ENCODE measurements at places on chromosomes 13 and 19. TPM values are rescaled to one million over a fixed set of nuclear protein-coding genes. Genes with fewer than 3 reads are reported as not detected.

GRCh38 chr13:110950819-110951570 lies 36.1 kb upstream of the ANKRD10 start:
- H3K36me3 ChIP-seq: no peaks in the 10 kb centered on the region
- H3K4me3 ChIP-seq: no peak overlapping the region
- DNase-seq: no peak

GRCh38 chr19:1624458-1624857 lies 19.2 kb upstream of the UQCR11 start:
- no peaks in the 10 kb centered on the region for H3K4me1 ChIP-seq
- no peaks in the 10 kb centered on the region for H3K27me3 ChIP-seq
- peaks cover 23% of the 10 kb centered on the region for H3K36me3 ChIP-seq
- no peak overlapping the region for H3K27ac ChIP-seq
- H3K4me3 ChIP-seq: no peak overlapping the region

GRCh38 chr19:28929006-28929405 lies 283.9 kb downstream of the UQCRFS1 start:
- no peak overlapping the region for H3K27ac ChIP-seq
- H3K4me1 ChIP-seq: no peaks in the 10 kb centered on the region
- no peak overlapping the region for H3K4me3 ChIP-seq
- no peaks in the 10 kb centered on the region for H3K36me3 ChIP-seq
- no peak for DNase-seq

DNA sequence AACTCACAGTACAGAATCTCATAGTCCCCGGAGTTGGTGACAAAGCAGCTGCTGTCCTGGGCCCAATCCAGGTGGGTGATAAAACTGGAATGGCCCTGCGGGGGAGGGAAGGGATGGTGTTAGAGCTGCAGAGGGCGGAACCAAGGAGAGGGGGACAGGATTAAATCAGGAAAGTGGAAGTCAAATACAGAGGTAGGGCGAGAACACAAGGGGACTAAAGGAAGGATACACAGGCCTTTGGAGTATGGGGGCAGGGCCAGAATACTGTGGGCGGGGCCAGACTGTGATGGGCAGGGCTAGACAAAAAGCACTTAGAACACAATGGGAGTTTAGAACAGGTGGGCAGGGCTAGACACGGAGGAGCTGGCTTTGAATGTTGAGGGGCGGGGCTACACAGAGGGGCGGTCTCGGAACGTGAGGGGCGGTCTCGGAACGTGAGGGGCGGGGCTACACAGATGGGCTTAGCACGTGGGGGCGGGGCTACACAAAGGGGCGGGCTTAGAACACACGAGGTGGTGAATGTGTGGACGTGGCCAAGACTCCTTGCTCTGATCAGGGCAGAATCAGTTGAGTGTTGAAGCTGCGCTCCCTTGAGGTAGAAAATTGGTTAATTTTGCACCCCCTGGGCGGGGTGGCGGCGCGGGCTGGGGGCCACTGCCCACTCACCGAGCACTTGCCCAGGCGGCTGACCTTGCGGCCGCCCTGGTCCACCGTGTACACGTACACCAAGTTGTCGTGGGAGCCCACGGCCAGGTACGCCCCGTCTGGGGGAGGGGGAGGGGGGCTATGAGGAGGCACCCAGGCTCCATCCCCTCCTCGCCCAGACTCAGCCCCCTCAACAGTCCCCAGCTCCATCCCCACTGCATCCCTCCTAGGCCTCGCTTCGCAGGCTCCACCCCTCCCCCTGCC lies 14.0 kb upstream of the GPR4 start:
- H3K27me3 ChIP-seq: no peaks in the 10 kb centered on the region
- DNase-seq: peak; percentile 53
- H3K27ac ChIP-seq: peak overlapping the region; percentile 51
- H3K36me3 ChIP-seq: peaks cover 27% of the 10 kb centered on the region
- H3K4me1 ChIP-seq: peaks cover 23% of the 10 kb centered on the region

DNA sequence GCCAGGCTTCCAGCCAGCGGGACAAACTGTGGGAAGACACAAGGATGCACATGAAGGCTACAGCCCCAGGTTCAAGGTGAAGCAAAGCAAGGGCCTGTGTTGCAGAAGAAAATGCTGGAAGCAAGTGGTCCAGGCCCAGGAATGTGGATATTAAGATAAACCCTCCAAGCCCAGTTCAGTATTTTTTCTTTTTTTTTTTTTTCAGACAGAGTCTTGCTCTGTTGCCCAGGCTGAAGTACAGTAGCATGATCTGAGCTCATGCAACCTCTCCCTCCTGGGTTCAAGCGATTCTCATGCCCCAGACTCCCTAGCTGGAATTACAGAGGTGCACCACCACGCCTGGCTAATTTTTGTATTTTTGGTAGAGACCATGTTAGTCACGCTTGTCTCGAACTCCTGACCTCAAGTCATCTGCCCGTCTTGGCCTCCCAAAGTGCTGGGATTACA lies 4.4 kb downstream of the PRDX2 start:
- no peak for DNase-seq
- peaks cover 25% of the 10 kb centered on the region for H3K4me1 ChIP-seq
- H3K27ac ChIP-seq: no peak overlapping the region

DNA sequence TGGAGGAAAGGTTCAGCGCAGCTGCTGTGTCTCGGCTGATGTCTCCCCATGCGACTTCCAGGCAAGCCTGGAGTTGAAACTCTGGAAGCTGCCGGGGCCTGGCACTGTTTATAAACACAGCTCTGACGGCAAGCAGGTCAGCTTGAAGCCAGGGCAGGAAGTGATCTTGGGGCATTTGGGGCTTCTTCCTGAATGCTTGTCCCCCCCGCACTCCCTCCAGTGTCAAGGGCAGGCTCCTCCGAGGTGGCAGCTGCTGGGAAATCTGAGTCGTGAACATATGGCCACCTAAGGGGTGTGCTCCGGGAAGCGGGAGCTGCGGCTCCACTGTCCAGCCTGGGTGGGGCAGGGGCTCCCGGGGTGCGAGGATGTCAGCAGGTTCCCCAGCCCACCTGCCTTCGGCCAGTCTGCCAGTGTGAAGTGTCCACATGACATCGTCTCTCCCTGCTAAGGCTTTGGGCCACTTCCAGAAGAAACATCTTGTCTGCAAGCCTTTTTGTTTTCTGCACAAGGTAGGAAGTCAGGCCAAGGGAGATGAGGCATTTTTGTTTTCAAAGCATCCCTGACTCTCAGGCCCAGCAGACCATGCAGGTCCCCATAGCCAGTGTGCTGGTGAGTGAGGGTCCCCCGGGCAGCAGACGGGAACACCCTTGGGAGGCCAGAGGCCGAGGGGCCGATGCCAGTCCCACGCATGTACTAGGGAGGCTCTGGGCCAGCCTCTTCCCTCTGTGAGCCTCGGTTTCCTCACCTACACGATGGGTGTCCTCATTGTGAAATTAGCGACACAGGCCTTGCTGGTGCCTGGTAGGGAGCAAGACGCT lies 2.7 kb downstream of the PIAS4 start:
- no peak overlapping the region for H3K27ac ChIP-seq
- DNase-seq: no peak
- H3K4me3 ChIP-seq: no peak overlapping the region
- H3K27me3 ChIP-seq: no peaks in the 10 kb centered on the region

DNA sequence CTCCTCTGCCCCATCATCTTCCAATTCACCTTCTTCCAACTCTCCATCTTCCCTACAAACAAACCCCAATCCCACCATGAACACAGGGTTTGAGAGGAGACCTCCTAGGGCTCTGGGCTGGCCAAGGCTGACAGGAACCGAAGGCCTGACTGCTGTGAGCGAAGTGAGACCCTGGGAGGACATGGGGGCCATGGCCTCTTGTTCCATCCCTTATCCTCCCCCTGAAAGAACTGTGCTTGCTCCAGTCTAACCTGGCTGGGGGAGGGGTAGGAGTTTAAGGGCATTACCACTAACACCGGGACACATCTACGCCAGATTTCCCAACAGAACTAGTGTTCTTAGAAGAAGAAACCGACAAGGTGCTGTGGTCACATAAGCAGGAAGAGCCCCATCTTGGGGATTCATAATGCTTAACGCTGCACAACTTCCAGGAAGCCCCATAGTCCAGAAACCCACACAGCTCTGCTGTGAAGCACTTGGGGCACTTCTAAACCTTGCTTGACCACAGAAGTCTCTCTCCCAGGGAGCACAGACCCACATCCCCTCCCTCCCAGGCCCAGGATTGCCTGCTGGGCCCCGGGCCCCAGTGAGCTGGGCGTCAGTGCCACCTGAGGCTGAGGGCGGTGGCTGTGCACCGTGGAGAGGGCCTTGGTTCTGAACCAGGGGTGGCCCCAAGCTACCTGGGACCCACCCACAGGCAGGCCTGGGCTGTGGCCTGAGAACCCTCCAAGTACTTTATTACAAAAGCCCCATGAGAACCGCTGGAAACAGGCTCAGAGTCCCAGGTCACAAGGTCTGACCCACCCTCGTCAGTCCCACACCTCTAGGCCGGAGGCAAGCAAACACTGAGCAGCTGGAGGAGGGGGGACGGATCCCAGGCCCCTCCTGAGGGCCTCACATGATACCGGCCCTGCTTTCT lies 18.8 kb downstream of the ZC3H4 start:
- H3K4me1 ChIP-seq: peaks cover 15% of the 10 kb centered on the region
- no peaks in the 10 kb centered on the region for H3K27me3 ChIP-seq
- H3K27ac ChIP-seq: peak overlapping the region; percentile 68
- H3K36me3 ChIP-seq: peaks cover 9% of the 10 kb centered on the region

GRCh38 chr13:98488736-98489135 lies 88.2 kb downstream of the STK24 start:
- no peak overlapping the region for H3K4me3 ChIP-seq
- H3K27ac ChIP-seq: no peak overlapping the region
- H3K36me3 ChIP-seq: peaks cover 7% of the 10 kb centered on the region
- peaks cover 30% of the 10 kb centered on the region for H3K4me1 ChIP-seq
- DNase-seq: no peak
- H3K27me3 ChIP-seq: no peaks in the 10 kb centered on the region

DNA sequence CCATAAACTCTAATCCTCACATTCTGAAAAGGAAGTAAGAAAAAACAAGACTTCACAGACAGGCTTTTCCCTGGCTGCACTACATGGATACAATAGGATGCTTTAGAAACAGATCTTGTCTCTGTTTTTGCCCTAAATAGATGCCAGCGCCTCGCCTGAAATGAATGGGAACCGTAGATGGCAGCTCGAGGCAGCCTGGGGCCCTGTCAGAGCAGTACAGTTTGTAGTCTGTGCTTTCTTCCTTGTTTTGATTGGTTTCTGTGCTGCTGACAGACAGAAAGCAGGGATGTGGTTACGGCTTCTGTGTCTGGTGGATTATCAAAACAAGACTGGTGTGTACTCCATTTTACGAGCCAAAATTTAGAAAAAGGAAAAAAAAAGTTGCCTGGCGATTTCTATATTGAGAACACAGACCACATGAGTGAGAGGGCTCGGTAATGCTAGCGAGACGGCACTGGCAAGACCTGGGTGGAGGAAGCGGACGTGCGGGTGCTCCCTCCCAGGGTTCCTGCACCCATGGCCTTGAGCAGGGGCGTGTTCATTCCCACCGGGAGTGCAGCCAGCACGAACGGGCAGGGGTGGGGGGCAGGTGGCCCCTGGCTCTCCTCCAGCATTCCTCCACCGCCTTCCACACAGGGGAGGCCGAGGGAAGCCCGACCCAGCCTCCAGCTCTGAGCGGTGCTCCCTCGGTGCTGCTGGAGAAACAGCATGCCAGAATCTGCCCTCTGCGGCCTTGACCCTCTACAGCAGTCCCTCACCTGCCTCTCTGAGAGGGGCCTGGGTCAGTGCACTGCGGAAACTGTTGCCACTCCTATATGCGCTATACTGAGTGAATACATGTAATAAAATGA lies 37.6 kb upstream of the C1QTNF9 start:
- H3K4me3 ChIP-seq: peak overlapping the region; percentile 14
- H3K36me3 ChIP-seq: no peaks in the 10 kb centered on the region
- no peaks in the 10 kb centered on the region for H3K27me3 ChIP-seq
- H3K27ac ChIP-seq: peak overlapping the region; percentile 20

GRCh38 chr19:27828829-27829228 lies 1384.1 kb downstream of the UQCRFS1 start:
- H3K27ac ChIP-seq: no peak overlapping the region
- DNase-seq: no peak
- H3K4me3 ChIP-seq: no peak overlapping the region
- no peaks in the 10 kb centered on the region for H3K27me3 ChIP-seq

The LHB gene
- polyA plus RNA-seq: not detected

The MCEMP1 gene
- polyA plus RNA-seq: not detected

The CD37 gene
- polyA plus RNA-seq: not detected

The FAM124A gene
- 0.10 TPM for polyA plus RNA-seq

The BRSK1 gene
- polyA plus RNA-seq: 0.46 TPM

The HIPK4 gene
- 0.03 TPM for polyA plus RNA-seq

The UBE2L5 gene
- polyA plus RNA-seq: 0.26 TPM

Data from keratinocyte (primary cell).